Renal cortical epithelial cell (primary cell): ENCODE measurements at places on chromosomes 11 and 22. TPM values are rescaled to one million over a fixed set of nuclear protein-coding genes. Genes with fewer than 3 reads are reported as not detected.

DNA sequence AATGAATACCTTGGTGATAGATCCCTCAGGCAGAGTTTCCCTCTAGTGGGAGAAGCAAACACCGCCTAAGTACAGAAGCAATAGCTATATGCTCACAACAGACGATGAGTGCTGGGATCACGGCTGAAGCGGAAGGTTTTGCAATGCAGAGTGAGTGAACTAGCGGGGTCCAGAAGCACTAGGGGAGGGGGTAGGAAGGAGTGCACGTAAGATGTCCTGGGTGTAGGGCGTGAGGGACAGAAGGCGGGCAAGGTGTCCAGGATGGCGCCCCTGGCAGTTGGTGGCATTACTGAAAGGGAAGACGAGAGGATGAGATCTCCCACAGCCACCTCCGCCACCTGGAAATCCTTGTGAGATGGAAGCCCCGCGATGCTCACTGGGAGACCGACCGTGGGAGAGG lies 81.0 kb downstream of the ETS1 start:
- DNase-seq = no peak

ARHGAP8 gene
- 5.3 and 25.0 TPM in 2 replicates for total RNA-seq

DNA sequence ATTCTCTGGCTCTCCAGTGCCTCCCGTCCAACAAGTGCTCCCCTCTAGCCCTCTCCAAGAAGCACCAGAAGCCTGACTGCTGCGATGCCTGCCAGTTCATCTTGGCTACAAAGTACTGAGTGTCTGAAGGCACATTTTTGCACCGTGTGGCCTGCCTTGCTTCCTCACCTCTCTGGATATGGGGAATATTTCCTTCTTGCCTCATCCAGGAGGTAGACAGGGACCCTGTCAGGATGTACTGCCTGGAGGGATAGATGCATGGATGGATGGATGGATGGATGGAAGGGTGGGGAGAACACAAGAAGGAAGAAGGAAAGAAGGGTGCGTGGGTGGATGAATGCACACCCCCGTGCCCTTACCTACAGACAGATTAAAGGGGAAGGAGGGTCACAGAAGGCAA lies 27.6 kb downstream of the KCTD17 start:
- DNase-seq = no peak

DNA sequence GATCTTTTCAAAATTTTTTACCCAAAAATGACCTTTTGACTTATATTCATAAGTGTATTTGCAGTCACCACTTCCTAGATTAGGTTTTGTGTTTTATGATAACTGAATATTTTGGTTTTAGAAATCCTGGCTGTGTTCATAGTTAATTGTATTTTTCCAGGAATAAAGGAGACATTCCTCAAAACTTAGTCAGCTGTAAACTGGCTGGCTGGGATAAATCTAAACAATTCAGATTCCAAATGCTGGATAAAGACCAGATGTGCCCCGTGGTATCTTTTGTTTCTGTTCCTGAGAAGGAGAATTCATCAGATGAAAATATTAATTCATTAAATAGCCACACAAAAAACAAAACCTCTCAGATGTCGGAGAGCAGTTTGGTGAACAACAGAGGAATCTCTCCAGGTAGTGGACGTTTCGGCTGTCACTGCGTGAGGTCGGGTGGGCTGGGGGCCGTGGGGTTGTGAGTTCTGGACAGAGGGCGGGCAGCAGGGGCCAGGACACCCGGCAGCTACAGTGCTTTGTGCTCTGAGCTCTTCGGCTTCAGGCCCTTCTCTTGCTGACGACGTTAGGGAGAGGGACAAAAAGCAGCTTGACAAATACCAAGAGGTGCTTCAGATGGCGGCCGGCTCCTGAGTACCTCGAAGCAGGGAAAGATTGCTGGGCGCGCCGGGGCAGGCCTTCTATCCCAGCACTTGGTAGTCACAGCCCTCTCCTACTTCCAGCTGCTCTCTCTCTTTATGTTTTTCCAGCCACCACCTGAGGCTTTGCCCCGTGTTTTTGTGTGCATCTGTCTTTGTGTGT lies 24.6 kb downstream of the MOV10L1 start:
- no peak for DNase-seq
